ENCODE measurements at places on chromosomes 12 and 14.
A peak's percentile ranks its signal among the peaks of the same experiment; 100 is the strongest.

- no peak for DNase-seq
These were observed 104.4 kb upstream of the DIO2 start for GRCh38 chr14:80315681-80316080.

DNA sequence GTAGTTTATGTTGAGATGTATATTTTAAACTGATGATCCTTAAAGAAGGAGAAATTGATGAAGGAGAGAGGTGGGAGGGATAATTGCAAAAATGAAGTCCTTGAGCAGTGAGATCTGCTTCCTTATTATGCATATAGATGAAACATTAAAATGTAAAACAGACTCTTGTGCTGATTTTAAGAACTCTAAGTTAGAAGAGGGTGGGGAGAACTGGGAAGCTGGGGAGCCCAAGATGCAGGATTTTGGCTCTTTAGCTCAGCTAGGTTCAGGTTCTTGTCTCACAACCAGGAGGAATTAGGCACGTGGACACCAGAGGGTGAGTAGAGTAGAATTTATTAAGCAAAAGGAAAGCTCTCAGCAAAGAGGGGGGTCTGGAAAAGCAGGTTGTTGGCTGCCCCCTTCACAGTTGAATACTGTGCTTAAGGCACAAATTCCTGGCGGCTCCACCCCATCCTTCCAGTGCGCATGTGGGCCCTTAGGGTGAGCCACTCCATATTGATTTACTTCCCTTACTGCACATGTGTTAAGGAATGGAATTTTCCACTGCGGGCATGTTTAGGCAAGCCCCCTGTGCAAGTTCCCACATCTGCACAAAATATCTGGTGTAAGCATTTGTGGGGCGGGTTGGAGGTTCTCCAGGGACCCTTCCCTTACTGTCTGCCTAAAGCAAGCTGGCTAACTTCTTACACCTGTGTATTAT is 141.9 kb downstream of the BICD1 start:
- DNase-seq = no peak

DNA sequence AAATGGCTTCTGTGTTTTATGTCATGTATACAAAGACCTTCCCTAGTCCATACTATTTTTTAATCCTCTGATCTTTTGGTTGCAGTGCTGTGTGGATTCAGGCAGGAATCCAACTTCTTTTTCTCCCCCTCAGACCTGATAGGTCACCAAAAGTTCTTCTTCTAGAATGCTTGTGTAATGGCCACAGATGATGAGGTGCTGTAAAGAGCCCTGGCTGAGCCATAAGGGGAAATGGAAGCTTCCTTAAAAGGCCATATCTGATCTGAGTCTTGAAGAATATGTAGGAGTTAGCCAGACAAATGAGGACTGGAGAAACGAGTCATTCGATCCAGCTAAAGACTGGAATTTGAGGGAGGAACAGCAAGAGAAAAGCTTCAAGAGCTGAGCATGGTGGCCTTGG is 353.9 kb downstream of the PCNX1 start:
- no peak for DNase-seq

GRCh38 chr14:68998062-68998461 is 19.0 kb upstream of the ACTN1 start:
- no peak for DNase-seq

DNA sequence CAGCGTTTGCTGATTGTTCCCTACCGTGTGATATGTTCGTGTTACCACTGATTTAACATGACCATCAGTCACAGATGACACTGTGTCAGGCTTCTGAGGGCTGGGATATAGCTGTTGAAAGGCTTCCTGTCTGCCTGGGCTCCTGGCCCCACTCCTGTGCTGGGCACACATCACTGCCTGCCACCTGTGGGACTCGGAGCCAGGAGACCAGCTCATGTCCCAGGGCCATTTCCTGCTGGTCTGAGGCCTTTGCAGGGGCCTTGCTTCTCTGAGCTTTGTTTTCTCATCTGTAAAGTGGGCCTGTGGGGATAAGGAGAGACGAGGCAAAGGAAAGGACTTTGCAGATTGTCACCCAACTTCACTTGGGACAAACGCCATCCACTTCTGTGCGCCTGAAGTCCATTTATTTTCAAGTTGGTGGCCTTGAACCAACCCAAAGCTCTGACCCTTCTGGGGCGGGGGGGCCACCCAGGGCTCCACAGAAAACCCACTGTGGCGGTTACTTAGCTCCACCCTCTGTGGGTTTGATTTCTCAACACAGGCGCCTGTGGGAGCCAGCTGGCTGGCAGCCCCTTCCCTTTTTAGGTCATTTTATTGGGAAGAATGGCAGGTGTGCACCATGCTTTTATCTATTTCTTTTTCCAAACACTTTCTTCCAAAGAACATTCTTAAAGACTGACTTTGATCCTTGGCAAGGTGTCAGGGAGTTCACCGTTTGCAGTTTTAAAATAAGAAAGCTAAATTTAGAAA is 54.1 kb downstream of the BEGAIN start:
- no peak for DNase-seq

DNA sequence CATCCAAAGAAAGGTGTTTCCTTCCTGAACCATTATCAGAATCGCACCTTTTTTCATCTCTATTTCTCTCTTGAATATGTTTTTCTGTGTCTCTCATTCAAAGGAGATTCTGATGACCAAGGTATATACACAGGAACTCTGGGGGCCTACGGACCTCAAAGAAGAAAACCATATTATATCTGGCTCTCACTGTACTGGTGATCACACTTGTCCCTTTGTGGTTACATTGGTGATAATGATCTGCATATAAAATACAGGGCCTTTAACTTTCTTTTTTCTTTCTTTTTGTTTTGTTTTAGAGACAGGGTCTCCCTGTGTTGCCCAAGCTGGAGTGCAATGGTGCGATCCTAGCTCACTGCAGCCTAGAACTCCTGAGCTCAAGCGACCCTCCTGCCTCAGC is 185.2 kb upstream of the AMIGO2 start:
- DNase-seq = no peak

- no peak for DNase-seq
These were observed 35.8 kb downstream of the ATP2A2 start for GRCh38 chr12:110316861-110317260.

- no peak for DNase-seq
These were observed 152.2 kb upstream of the HIF1A start for GRCh38 chr14:61542848-61543790.

DNA sequence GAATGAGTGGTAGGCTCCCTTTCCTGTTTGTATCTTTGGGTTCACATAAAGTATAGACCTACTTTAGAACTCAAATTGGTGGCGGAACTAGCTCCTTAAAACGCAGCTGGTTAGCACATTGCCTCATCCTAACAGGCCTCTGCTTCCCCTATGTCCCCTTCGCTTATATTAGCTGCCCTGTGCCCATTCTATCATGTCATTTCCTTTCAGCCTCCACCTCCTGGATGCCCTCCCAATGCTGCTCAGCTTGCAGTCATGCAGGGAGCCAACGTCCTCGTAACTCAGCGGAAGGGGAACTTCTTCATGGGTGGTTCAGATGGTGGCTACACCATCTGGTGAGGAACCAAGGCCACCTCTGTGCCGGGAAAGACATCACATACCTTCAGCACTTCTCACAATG is 3.5 kb downstream of the DAZAP2 start:
- DNase-seq = no peak

DNA sequence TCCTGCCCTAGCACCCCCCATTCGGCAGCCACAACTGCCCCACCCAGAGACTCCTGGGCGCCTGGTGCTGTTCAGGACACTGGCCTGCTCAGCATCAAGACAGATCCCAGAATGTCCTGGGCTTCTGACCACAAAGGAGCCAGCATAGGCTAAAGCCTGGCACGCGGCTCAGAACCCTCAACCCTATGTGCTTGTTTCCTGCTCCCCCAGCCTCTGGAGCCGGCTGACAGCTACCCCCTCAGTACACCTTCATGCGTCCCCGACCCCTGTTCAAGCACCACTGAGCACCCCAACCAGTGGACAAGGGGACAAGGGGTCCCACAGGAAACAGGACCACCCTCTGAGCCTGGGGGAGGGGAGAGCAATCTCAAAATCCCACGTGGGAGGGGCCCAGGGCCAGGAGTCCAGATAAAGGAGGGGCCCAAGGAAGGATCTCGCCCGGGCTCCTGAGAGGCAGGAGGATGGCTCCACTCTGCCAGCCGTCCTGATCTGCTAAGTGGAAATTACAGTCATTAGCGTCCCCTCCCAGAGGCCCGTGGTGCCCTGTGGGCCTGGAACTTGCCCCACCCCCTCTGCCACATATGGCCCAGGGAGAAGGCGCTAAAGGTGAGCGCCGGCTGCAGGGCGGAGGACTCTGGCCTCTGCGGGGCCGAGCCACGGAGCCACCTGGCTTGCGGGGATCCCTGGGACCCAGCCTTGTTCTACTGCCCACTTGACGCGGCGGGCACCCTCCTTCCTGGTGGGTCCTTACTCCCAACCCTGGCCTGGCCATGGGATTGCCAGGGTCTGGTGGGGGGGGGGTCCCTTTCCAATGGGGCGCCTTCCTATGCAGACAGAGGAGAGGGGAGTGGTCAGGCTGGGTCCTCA is 27.2 kb upstream of the GPR132 start:
- no peak for DNase-seq

GRCh38 chr12:69783365-69783764 is 41.7 kb upstream of the MYRFL start:
- no peak for DNase-seq

GRCh38 chr14:50961605-50962221 is 17.4 kb upstream of the PYGL start:
- DNase-seq = no peak

DNA sequence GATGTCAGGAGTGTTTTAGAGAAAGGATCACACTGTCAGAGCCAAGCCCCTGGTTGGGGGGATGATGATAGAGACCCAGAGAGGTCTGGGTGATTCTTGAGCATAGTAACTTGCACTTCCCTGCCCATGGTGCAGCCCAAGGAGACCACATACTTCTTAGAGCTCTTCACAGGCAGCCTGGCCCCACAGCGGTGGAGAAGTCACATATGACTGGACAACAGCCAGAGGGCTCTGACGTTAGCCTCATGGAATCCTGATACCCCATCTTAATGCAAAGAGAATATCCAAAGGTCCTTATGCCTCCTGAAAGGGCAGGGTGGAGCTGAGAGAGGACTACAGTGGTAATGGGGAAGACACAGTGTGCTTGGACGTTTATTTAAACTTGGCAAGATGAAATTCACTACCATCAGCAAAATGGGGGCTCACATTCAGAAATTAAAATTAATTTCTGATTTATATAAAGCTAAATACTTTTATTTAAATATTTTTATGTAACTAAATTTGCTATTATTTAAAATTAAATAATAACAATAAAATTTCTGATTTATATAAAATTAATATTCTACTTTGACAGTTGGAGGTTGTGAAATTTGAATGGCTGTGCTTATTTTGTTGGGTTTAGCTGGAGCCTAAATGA is 131.3 kb downstream of the KTN1 start:
- DNase-seq = no peak

GRCh38 chr12:19710811-19711793 is 271.8 kb downstream of the AEBP2 start:
- no peak for DNase-seq

GRCh38 chr14:75283833-75284563 is 5.4 kb downstream of the FOS start:
- DNase-seq = no peak

GRCh38 chr14:100639280-100639679 is 52.1 kb upstream of the BEGAIN start:
- no peak for DNase-seq

DNA sequence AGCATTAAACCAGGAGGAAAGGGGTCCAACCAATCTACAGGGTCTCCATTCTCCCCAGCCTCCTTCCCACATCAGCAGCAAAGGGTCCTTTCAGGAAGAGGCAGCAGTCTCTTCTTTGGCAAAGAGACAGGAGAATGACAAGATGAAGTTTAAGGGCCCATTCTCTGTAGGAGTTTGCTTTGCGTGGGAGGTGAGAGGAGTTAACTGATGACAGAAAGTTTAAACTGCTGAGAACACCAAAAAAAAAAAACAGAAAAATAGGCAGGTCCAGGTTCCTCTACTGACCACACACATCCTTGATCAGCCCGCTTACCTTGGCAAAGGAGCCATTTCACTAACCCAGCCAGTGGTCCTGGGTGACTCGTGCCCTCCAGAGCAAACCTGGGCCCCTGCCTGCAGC is 5.7 kb downstream of the SLC6A13 start:
- no peak for DNase-seq

DNA sequence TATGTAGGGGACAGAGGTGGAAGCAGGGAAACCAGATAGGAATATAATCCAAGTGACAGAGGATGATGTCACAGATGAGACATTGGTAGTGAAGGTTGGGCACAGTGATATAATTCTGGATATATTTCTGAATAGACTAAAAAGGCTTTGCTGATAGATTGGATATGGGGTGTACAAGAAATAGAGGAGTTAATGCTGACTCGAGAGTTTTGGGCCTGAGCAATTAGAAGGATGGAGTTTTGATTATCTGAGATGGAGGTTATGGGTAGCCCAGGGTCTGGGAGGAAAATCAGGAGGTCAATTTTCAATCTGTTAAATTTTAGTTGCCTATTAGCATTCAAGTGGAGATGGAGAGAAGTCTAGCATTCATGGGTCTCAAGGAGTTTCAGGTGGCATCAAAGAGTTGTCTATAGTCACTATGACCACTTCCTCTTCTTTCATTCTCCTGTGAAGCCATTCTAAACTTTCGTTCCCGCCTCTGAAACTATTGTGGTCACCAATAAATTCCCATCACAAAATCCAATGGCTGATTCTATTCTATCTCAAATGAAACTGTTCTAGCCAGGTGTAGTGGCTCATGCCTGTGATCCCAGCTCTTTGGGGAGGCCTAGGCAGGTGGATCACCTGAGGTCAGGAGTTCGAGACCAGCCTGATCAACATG is 10.6 kb upstream of the ANO6 start:
- DNase-seq = no peak

DNA sequence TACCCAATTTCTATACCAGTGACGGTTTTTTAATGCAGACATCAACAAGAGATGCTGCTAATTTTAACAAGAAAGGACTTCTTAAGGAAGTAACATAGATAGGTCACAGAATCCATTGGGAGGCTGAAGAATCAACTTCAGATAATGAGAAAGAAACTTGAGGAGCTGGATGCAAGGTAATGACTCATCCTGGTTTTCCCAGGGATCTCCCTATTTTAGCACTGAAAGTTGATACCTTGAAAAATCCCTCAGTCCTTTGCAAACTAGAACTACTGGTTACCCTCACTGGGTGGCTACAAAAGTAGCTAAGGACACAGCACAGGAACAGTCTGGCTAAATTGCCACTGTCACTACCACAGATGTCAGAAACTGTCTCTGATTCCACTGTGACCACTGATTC is 561.9 kb downstream of the FLRT2 start:
- no peak for DNase-seq

- no peak for DNase-seq
These were observed 4.4 kb upstream of the CLEC2A start for GRCh38 chr12:9936591-9936990.

DNA sequence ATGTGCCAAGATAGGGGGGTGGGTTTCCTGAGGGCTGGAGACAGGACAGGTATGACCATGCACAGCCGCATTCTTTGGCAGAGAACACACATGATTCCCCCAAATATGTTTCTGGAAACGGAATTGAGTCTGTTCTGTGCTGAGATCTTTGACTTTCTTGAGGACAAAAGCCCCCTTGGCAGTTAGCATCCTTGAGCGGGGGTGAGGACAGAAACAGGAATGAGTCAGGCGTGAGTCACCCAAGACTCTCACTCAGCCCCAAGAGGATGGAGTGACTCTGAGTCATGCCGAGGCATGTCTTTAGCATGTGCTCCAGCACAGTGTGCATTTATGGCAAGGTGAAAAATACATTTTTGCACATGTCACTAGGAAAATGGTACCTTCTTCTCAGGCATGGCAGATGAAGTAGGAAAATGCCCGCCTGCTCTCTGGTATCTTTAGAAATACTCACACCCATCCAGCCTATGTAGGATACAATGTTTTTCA is 52.1 kb downstream of the DAD1 start:
- DNase-seq = peak; percentile 87
